ENCODE measurements at places on chromosomes 12 and 14.

GRCh38 chr14:90383731-90384542 is 12.9 kb upstream of the CALM1 start:
- peak; percentile 72 for DNase-seq

GRCh38 chr14:73760598-73761586 is 46.7 kb upstream of the PNMA1 start:
- DNase-seq = no peak

- DNase-seq = peak; percentile 85
These were observed 254.8 kb downstream of the MSRB3 start for GRCh38 chr12:65533177-65533883.

GRCh38 chr12:101783838-101784237 is 44.6 kb upstream of the SYCP3 start:
- no peak for DNase-seq

Data from endothelial cell of umbilical vein (primary cell).